ENCODE measurements at places on chromosomes 7 and 10.

DNA sequence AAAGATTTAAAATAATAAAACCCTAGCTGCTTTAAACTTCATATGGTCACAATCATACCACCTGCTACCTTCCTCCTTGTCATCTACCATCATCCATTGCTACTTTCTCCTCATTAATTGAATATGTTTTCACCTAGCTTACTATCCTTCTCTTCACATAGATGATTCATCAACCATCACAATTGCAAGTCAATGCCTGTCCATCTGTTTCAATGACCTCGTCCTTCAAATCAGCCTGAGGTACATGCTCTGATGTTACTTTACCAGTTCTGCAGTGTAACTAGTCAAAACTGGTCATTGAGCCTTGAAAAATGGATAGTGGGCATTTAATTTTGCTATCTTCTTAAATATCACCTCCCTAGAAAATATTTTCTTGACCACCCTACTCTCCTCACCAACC is 164.7 kb downstream of the SEMA3E start:
- no peak for DNase-seq

GRCh38 chr10:28480628-28480965 is 52.3 kb upstream of the WAC start:
- DNase-seq: no peak

DNA sequence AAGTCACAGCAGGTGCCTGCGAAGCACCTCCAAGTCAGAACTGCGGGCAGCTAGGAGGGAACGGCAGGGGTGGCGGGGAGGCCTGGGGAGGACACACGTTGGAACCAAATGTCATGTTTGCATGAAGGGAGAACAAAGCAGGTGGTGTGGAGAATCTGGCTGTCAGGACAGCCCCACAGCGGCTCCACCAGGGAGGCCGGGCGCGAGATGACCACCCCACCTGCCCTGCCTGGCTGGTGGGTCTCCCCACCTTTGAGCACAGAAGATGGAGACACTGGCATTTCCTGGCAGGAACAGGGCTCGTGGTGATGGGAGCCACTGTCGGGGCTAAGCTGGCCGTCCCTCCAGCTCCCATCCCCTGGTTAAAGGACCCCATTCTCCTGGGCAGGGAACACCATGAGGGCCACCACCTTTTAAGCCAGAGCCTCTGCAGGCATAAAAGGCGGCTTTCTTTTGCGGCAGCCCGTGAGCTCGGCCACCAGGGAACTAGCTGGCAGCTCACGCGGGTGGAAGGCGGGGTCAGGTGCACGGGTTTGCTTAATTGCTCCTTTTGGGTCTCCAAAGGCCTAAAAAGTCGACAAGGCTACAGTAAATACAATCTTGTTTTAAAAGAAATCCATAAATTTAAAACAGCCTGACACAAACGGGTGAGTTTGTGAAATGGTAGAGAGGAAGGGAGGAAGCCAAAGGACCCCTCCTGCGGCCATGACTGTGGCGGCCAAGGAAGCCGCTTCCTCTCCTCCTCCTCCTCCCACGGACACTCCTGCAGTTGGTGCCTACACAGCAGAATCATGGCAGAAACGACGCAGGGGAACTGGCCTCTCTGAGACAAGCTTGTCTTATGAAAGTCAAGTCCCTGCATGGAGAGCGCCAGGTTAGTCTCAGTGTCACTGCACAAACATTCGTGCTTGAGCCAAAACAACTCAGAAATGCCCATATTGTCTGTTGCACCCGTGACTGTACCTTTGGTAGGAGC is 213.8 kb downstream of the DNAJB6 start:
- DNase-seq: no peak

- DNase-seq: no peak
These were observed 143.4 kb upstream of the LSM8 start for GRCh38 chr7:118040562-118040961.

DNA sequence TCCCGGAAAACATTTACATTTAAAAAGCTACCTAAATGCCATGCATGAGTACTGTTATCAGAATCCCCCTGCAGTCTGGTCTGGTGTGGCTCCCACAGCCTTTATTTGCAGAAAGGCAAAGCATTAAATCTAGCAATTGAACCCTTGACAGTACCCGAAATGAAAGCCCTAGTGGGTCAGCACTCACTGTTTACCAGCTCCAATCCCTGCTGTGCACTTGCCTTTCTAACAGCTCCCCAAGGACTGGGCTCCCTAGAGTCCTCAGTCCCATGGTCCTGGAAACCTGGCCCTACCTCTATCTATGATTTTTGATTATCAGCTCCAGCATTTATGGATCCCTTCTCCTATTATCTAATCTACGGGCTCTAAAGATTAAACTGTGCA is 1.9 kb upstream of the MACC1 start:
- DNase-seq: no peak

DNA sequence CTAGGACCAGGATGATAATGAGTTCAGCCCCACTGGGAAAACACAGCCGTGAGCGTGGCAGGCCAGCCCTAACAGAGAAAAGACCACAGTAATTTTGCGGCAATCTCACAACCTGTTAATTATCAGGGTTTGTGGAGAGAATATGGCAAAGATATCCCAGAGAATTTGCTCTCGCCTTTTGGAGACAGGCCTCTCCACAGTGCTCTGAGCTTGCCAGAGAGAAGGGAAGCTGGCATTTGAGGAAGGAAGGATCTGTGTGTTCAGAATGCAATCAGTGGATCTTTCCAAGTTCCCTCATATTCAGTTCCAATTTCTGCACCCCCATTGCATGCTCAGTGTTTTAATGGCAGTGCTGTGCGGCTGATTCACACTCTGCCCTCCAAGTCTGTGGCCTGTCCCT is 60.2 kb downstream of the PLPP4 start:
- DNase-seq: no peak

DNA sequence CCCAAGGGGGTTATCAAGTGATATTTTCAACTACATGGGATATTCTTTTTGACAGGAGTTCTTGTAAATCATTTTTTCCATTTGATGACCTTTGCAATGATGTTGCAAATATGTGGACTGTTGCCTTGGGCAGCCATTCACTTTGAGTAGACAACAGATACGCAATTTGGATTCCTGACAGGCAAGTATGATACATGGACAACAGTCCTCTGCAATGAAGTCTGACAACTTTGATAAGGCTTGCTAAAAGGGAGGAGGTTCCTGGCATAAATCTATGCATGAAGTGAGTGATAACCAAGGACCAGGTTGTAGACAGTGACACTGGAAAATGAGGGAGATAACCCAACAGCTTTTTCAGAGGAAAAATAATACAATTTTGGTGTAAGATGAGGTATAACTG is 17.7 kb downstream of the LRRD1 start:
- DNase-seq: no peak

- no peak for DNase-seq
These were observed 557.9 kb downstream of the KCNMA1 start for GRCh38 chr10:77079592-77080300.

DNA sequence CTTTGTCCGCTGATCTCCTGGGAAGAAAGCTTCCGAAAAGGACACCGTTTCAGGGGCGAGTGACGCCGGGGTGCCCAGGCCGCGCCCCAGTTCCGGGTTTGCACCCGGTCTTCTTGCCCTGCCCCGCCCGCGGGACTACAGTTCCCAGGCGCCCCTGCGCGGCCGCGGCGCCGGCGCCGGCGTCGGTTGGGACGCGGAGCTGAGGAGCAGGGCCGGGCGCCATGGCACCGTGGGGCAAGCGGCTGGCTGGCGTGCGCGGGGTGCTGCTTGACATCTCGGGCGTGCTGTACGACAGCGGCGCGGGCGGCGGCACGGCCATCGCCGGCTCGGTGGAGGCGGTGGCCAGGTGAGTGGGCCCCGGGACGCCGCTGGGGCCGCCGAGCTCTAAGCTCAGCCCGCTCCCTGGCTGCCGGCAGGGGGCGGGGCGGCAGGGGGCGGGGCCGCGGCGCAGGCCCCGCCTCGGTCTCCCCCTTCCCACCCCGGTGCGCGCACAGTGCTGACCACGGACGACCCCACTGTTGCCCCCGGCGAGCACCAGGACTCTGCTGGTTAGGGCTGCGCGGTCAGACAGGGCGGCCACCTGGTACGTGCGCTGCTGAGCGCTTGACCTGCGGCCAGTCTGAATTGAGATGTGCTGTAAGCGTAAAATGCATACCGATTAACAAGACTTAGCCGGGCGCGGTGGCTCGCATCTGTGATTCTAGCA is at the start of gene LHPP:
Gene LHPP, plus strand, starts transcription at position 182 of the 706 bp plus-strand sequence. Its CDS starts 40 bp downstream, at position 222.
- peak; percentile 60 for DNase-seq

GRCh38 chr7:40147371-40148246 is 12.8 kb downstream of the SUGCT start:
- peak; percentile 21 for DNase-seq

Data from brain microvascular endothelial cell (primary cell).